NCI-H69 (cell line): ENCODE measurements at places on chromosomes 3 and 15.
A peak's percentile ranks its signal among the peaks of the same experiment; 100 is the strongest.

GRCh38 chr3:151900884-151901643, 27.6 kb downstream of the SUCNR1 start:
- no peak for DNase-seq

GRCh38 chr3:42192334-42193200, 73.4 kb downstream of the CCK start:
- no peak for DNase-seq

GRCh38 chr15:93973287-93973686, 258.1 kb upstream of the MCTP2 start:
- DNase-seq, result no peak

- no peak for DNase-seq
These were observed 14.1 kb upstream of the CTXND1 start for GRCh38 chr15:80266113-80266512.

DNA sequence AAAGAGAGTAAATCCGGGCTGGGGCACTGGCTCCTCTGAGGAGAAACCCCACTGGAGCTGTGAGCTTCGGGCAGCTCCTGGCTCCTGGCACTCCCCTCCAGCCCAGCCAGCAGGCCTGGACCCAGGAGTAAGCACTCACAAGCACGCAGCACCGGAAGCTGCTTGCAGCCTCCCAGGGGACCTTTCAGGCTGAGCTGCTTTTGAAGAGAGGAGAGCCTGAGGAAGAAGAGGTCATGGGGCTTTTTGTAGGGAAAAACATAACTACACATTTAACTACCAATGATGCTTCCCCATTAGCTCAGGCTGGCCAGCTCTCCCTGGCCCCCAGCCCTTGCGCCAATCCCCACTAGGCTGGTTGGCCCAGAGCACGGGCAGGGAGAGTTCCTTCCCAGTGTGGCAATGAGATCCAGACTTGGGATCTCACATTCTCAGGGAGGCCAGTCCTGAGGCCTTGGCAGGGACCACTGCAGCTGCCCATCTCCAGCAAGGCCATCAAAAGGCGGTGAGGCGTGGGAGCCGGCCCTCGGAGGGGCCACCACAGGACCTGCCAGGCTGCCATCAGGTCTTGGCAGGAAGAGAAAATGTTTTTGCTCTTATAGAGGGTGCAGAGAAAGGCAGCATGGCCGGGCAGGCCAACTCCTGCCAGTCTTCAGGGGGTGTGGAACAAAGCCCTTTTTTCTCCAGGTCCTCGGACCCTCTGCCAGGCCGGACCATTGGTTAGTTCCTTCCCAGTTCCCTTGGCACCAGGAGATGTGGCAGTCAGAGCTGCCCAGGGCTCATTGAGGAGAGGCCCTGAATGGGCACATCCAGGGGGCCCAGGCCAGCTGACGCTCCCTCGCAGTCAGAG, 41.5 kb upstream of the MFGE8 start:
- DNase-seq, result peak; percentile 13
